Endothelial cell of umbilical vein (primary cell): ENCODE measurements at places on chromosomes 3 and 15.

DNA sequence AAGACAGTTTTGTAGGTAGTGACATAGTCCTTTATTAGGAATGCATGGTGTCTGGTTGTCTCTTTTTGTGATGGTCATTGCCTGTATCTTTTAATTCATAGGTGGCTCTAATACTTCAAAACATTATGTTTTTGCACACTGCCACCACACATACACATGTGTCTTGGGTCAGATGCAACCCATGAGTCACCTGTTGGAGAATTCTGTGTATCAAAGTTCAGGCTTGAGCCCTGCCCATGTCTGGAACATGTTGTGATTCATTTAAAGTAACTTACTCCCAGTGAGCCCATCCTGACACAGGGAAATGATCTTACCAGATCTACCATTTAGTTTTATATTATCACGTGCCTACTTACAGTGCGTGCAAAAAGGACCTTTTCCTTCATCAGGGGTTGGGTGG lies 142.7 kb downstream of the GHSR start:
- DNase-seq: peak; percentile 46

DNA sequence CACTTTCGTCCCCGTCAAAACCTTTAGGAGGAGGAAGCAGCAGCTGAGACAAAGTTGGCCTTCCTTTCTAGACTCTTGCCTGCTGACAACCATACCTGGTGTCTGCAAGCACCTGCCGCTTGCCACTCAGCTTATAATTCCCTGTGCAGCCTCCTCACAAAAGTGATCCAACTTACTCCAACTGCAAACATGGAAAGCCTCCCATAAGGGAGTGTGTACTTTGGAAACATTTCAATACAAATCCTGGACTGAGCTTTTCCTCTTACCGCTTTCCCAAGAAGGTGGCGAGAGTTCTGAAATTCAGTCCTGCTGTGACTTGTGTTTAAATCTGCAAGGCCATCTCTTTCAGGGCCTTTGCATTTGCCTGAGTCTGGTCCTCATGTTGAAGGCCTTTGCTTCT lies 86.8 kb downstream of the LARS2 start:
- no peak for DNase-seq

DNA sequence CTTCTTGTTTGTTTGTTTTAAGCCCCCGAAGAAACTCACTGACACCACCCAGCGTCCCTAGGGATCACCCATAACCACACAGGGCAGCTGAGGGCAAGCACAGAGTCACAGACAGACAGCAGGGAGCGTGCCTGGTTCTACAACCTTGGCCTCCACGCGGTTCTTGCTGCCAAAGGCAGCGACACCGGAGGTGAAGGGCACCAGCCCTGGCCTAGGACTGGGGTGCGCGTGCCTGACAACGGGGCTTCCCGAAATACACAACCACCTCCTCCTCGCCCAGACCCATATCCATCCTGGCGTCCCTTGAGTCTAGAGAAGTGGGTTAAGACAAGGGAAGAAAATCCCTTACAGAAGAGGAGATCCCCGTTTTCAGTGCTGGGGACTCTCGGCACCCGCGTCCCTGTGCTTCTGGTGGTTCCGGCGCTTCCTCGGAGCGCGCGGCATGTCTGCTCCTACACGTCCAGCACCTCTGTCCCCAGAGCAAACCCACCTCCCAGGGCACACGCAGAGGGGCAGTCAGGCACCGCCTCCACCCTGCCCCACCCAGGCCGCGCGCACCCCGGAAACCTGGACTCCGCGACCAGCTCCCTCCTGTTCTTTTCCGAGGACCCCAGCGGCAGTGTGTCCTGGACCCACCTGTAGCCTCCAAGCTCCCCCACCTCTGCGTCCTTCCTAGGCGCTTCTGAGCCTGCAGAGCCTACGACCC lies 911 bp downstream of the RFTN1 start:
- DNase-seq: peak; percentile 35

DNA sequence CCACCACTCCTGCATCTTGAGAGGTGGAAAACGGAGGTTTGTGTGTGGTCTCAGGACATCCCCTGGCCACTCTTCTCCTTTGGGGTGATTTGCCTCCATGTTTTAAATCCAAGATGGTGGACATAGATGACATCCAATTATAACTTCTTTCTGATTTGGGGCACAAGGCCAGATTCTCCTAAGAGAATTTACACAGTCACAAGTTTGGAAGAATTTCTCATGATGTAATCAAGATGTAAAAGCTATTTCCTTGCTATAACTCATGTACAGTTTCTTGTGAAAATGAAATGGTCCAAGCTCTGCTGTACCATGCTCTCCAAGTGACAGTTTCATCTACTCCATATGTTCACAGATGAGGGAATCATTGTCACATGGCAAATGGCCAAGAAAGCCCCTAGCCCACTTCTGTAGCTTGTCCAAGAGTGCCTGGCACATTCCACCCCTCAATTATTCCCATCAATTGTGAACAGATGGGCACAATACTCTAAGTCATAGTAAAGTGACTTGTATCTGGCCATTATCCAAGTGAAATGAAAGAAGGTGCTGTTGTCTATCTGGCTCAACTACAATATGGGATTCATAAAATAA lies 134.6 kb upstream of the ROPN1 start:
- no peak for DNase-seq

DNA sequence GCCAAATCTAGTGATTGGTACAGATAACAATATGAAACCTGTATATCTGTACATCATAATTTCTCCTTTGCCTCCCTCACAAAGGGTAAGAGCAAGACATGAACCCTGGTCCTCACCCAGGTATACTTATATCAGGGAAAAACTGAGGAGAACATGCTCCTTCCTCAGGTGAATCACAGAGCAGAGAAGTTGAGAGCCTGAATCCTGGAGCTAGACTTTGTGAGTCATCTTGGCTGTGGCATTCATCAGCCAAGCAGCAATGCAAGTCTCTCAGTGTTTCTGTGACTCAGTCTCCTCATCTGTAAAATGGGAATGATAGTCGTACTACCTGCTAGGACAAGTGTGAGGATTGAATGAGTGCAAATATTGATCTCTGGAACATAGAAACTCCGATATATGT lies 165.7 kb upstream of the ADAMTS9 start:
- no peak for DNase-seq

DNA sequence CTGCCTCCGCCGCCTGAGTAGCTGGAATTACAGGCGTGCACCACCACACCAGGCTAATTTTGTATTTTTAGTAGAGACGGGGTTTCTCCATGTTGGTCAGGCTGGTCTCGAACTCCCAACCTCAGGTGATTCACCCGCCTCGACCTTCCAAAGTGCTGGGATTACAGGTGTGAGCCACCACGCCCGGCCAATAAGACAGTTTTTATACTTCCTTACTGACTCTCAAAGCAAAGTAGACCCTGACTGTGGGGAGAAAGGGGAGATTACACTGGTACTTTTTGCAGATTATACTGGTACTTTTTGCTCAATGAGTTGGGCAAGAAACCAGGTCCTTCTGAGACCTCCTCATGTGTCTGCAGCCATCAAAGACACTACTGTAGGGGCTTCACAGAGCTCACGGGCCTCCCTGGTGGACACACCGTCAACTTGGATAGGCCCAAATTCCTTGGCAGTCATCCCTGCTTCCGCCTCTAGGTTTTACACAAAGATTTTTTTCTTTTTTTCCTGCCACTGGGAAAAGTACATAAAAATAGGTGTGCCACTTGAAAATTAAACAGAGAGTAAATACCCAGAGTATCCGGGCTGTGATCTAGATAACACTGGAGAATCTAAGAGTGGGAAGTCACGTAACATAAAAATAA lies 143.3 kb upstream of the WNT5A start:
- DNase-seq: no peak
